ENCODE measurements at places on chromosomes 6 and 20.

- no peak for DNase-seq
Observed at GRCh38 chr20:39939241-39939865, 749.7 kb downstream of the MAFB start.

- peak; percentile 63 for DNase-seq
Observed at GRCh38 chr6:21885532-21886114, 292.1 kb downstream of the SOX4 start.

DNA sequence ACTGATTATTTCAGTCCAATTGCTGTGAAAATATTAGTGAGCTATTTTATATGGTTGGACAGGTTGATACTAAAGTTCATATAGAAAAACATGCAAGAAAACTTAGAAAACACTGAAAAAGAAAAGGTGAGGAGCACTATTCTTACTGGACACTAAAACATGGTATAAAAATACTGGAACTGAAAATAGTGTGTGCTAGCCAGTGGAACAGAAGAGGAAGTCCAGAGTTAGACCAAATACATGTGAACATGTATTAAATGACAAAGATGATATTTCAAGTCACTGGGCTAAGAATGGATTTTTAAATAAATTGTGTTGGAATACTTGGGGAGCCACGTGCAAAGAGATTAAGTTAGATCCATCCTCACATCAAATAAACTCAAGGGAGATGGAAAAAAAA lies 218.5 kb downstream of the TMEM242 start:
- no peak for DNase-seq

DNA sequence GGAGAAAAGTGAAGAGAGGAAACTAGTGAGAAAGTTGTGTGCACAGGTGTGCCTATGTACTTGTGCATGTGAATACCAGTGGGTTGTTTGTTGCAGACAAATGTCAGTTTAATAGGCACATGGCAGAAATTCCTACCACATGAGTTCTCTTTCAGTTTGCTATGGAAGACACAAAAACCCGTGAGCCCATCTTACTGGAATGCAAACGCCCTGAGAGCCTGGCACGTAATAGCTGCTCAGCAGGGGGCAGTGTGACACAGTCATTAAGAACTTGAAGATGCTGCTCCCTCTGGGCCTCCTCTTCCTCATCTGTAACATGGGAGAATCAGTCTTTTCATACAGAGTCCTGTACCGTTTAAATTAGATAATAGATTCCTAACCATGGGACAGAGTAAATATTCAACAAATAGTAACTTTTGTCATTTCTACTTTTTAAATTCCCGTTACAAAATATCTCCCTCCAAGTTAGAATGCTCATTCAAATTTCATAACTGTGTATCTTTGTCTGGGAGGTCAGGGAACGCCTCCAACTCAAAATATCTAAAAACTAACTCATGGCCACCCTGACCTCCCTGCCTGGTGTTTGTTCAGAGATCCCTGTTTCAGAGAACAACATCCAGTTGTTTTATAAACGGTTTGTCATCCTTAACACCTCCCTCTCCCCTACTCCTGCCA lies 802.9 kb downstream of the MAFB start:
- DNase-seq, result peak; percentile 73

DNA sequence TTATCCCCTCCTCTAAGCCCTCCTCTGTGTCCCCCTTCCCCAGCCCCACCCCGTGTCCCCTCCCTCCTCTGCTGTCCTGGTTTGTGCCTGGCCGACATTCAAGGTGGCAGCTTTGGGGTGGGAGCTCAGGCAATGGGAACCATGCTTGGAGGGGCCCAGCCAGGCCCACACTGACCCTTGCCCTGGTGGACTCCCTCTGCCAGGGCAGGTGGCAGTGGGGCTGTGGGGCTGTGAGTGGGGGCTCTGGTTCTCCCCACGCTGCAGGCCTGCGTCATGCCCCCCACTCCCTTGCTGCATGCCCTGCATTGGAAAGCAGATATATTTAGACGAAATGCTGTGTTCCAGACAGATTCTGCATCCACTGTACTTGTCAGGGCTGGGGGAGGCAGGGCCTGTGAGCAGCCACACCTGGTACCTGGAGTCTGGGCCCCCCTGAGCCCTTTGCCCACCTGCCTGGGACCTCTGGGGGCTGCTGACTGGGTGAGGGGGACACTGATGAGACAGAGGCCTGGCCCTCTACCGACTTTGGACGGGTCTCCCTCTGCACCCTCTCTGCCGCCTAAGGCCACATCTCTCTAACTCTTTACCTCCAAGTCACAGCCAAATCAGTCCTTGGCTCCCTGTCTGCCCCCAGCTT lies 14.2 kb downstream of the DLGAP4 start:
- no peak for DNase-seq

- DNase-seq, result no peak
Observed at GRCh38 chr6:119626884-119627619, 277.5 kb upstream of the MAN1A1 start.

DNA sequence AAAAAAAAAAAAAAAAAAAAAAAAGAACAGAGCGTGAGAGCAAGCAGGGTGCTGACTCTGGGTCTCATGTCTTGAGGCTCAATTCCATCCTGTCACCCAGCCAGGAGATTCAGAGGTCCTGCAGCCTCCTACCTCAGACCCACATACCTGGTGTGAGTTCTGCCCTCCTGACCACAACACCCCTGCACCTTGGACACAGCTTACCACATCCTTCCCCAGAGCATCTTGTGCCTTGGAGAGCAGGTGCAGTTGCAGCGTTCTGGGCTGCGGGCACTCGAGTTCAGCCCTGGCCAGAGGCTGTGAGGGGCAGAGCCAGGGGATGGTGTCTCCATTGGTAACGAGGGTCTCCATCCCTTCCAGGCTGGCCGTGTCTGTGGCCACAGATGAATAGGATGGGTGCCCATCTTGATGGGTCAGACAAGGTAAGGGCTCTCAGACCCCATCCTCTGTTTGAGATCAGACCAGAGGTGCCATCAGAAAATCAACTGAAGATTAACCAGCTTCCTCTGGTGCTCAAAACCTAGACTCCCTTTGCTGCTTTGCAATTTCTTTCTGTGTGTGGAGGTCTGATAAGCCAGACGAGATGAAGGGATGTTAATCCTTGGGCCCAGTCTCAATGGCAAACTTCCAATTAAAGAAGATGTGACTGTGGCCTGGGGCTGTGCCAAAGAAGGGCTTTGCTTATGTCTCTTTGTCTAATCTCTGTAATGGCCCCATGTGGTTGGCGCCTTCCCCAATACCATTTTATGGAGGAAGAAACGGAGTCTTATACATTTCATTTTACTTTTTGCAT lies 14.7 kb upstream of the ZNF831 start:
- DNase-seq, result no peak
